ENCODE measurements at places on chromosomes 1 and 21.

DNA sequence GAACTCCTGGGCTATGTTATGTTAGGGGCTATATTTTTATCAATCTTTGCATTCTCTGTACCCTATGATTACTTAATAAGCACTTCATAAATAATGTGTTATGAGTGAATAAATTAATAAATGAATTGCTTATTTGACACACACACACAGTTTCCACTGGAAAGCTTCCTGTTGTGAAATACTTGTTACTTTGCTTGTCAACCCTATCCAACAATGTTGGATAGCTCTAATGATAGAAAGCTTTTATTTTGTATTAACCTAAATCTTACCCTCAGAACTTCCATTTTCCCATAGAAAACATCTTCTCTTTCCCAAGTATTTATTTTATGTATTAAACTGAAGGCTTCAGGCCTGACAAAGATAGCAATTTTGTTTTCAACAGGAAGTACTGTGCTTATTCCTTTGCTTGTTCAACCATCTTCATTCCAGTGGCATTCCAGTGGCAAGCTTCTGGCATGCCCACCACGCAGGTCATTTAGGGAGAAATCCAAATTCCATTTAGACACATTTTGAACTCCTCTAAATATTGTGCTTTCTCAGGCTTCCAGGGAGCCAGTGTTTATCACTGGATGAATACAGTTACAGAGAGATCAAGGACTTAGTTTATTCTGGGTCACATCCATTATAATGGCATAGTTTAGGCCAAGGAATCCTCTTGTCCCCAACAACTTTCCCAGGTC, 134.4 kb downstream of the TGFB2 start:
- no peak for DNase-seq

GRCh38 chr1:3696689-3697088, 44.4 kb downstream of the TP73 start:
- no peak for DNase-seq

- DNase-seq, result no peak
These were observed 257.7 kb downstream of the ATG4C start for GRCh38 chr1:63041660-63042059.

GRCh38 chr1:25028907-25029599, 99.0 kb upstream of the RUNX3 start:
- peak; percentile 45 for DNase-seq

- DNase-seq, result no peak
These were observed 87.5 kb upstream of the ZBTB18 start for GRCh38 chr1:243963571-243963970.
